Brain pericyte (primary cell): ENCODE measurements at places on chromosomes 11 and 22.

GRCh38 chr22:23555118-23555517 lies 25.0 kb downstream of the IGLL1 start:
- DNase-seq, result no peak

DNA sequence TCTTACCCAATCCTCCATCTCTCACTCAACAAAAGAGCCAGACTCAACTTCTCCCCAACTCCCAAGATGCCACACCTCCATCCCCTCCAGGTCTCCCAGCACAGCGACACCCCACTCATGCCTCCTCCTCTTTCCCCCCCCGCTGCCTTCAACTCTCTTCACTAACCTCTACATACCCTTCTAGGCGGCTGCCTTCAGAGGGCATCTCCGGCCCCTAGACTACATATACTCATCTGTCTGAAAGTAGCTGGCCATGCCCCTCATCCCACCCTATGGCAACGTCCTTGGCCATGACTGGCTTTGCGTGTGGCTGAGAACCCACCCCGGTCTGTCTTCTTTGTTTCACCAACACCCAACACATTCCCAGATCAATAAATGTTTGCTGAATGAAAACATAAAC lies 81.7 kb upstream of the TMEM45B start:
- no peak for DNase-seq

GRCh38 chr11:112277941-112278340 lies 17.3 kb upstream of the PLET1 start:
- DNase-seq, result no peak

DNA sequence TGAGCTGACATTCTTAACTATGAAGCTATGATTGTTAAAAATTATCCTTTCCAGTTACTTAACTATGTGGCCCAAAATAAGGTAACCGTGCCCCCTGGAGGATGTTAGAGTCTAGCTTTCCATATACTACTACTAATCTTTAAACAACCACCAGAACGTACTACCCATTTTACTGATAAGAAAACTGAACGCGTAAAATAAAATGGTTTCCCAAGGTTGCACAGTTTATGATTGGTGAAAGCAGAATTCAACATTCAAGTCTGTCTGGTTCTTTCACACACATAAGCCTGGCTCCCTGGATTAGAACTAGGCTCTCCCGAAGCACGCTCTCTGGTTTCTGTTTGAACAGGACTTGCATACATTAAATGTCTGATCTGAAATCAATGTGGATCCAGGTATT lies 437.8 kb upstream of the CCDC90B start:
- no peak for DNase-seq

DNA sequence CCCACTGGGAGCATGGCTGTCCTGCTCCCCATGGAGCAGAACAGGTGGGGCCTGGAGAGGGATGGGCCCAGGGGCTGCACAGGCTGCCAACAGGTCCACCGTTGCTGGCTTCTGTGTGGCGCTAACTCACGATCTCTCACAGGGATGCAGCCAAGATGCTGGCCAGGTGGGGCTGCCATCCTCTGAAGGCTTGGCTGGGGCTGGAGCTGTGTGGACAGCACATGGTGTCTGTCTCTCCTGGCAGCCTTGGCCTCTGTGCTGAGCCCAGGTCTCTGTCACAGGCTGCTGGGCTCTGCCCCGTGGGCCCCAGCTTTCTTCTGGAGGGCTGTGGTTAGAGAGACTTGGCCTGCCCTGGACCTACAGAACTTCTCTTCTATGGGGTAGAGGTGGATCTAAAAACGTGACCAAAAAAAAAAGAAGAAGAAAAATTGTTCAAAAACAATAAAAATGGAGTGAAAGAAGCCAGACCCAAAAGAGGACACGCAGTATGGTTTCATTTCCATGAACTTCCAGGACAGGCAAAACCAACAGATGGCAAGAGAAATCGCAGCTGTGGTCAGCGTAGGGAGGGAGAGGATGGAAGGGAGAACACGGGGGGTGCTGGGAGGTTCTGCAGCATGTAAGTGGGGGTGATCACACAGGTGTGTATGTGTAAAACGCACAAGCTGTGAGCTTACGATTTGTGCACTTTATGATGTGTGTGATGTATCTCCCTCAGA lies 12.2 kb downstream of the PARVG start:
- DNase-seq, result no peak

DNA sequence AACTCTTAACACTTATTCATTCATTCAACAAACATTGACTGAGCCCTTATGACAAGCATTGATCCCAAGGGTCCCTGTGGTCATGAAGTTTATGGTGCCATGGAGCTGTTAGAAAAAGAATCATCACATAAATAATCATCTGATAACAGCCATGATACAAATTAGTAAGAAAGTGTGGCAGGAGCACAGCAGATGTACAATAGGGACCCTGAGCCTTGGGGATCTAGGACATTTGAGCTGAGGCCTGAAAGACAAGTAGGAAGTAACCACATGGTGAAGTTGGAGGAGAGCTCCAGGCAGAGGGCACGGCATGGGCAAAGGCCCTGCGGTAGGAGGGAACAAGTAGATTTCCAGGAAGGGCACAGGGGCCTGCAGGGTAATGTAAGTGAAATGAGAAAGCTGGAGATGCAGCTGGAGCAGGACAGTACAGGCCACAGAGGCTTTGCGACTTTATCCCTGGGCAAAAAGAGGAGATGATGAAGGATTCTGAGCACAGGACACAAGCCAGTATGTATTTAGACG lies 6.8 kb upstream of the TCF20 start:
- no peak for DNase-seq

- DNase-seq, result no peak
Measured at GRCh38 chr22:25777870-25778269, 35.9 kb downstream of the MYO18B start.

- no peak for DNase-seq
Measured at GRCh38 chr11:83836883-83837654, 550.9 kb upstream of the CCDC90B start.

GRCh38 chr11:2767801-2768200 lies 68.0 kb upstream of the KCNQ1OT1 start:
- no peak for DNase-seq

GRCh38 chr11:27541790-27542189 lies 35.2 kb upstream of the LIN7C start:
- DNase-seq, result no peak

DNA sequence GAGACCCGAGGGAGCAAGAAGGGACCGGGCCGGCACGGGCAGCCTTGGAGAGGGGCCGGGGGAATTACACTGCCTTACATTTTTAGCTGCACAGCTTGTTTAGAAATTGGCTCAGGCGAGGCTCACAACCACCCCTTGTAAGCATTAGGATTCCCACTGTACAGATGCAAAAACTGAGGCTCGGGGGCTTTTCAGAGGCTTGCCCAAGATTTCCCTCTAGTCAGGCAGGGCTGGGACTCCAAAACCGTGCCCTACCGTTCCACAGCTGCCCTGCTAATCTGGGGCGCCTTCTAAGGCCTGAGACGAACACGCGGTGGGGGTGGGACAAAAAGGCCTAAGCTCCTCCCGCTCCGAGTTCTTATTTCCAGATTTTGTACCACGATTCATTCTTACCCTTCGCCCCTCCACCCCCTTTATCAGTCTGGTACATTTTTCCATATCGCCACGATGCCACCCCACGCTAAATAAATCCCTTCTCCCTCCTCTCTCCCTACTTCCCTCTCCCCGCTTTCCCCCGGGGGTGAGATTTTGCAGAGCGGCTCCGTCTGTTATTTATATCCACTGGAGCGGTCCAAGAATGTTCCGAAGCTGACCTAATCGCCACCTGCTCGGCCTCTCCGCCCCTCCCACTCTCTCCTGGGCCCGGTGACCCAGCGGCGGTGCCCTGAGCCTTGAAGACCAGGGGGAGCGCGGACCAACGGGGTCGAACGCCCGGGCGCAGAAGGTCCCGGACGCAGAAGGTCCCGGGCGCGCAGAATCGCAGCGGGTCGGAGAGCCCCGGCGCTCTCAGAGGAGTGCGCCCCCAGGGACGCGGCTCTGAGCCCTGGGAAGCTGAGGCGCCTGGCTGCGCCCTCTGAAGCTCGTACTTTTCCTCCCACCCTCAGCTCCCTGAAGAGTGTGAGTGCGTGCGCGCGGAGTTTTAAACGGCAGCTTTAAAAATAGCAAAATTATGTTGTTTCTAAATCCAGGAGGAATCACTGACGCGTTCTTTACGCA lies 764 bp upstream of the PACSIN3 start:
- DNase-seq, result no peak

DNA sequence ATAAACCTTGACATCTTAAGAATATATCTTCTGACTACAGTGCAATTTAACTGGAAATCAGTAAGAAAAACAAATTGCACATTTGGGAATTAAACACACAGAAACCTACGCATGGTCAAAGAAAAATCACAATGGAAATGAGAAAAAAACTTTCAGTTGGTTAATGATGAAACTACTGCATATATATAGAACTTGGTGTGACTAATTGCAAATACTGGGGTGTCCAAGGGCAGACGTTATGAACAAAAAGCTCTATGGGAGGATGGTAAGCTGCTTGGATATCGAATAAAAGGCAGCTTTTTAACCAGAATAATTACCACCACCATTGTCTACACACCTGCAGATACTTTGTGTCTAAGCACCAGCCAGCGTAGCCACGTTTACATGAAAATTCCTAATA lies 791 bp downstream of the GDPD4 start:
- no peak for DNase-seq

GRCh38 chr11:71117311-71117710 lies 135.1 kb downstream of the SHANK2 start:
- no peak for DNase-seq

GRCh38 chr11:127114035-127114434 lies 113.5 kb upstream of the KIRREL3 start:
- DNase-seq, result no peak

DNA sequence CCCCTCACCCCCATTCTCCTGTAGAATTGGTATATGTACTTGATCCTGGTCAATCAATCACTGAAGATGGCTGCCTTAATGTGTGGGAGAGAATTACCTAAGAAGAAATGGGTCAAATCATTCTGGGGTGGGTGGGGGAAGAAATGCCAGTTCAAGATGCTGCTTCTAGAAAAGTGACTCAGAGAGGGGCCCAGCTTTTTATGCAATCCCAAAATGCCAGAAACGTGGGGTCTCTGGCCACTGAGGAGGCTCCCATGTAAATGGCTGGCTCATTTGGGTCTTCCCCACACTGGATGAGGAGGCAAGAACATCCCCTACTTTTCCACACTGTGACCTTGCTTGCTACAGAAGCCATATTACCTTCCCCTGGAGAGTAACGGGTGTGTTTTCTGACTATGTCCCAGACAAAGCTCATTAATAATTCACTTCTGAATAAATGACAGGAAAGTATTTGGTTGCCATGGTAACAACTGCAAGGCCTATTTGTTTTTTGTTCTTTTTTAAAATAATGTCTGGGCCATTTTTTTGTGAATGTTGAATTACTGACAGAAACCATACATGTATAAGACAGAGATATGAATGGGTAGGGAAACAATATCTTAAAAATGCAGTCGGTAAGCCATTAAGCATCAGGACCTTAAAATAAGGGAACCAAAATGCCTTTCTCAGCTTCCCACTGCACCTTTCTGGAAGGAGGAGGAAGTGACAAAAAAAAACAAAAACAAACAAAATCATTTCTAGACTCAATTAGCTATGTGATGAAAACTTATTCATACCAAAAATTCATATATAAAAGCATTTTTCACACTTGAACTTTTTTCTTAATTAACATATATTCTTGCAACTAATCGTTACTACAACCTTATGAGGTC lies 32.0 kb downstream of the SLC1A2 start:
- no peak for DNase-seq

DNA sequence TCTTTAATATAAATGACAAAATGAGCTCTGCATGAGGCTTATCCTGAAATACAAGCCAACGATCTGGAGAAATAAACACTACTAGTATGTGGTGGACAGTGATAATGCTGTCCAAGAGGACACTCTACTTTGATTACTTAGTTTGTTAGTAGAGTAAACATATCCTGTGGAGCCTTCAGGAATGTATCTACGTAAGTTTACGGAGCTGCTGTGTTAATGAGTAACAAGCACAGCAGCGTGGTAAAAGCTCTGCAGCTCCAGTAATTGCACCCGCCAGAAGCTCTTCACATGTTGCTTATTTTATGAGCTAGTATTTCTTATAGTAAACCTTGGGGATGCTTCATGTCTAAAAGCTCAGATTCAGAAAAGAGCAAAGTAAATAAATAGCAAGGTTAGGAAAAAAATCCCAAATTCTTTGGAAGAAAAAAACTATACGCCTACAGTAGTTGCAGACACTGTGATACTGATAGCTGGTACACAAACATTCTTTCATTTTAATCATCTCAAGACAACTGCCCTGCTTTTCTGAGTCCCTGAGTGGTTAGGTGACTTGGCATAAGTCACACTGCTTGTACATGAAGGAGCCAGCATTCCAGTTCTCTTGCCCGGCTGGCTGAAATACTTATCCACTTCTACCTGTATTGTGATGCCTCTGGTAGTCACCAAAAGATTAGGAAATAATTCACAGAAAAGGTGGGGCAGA lies 32.7 kb upstream of the CCDC34 start:
- DNase-seq, result peak; percentile 40

GRCh38 chr22:30266445-30267381 lies at the start of gene OSM:
OSM (minus strand) TSS chr22:30266851; CDS start chr22:30266799, 52 bp downstream.
- DNase-seq, result no peak

GRCh38 chr11:8963569-8964323 lies 496 bp downstream of the TMEM9B start:
- peak; percentile 8 for DNase-seq
